AG09309 (cell line): ENCODE measurements at places on chromosomes 1 and 21.

DNA sequence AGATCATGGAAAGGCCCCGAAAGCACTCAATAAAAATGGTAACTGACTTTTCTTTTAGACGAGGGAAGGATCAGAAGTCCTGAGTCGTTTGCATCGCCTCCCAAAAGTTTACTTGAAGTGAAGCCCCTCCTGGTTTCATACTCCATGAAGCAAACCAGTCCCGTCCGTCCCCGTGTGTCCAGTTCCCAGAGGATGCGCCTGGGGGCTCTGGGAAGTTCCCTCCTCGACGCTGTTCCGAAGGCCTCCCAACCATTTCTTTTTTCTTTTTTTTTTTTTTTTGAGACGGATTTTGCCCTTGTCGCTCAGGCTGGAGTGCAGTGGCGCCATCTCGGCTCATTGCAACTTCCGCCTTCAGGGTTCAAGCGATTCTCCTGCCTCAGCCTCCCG lies 661 bp upstream of the OSCP1 start:
- DNase-seq, result no peak

DNA sequence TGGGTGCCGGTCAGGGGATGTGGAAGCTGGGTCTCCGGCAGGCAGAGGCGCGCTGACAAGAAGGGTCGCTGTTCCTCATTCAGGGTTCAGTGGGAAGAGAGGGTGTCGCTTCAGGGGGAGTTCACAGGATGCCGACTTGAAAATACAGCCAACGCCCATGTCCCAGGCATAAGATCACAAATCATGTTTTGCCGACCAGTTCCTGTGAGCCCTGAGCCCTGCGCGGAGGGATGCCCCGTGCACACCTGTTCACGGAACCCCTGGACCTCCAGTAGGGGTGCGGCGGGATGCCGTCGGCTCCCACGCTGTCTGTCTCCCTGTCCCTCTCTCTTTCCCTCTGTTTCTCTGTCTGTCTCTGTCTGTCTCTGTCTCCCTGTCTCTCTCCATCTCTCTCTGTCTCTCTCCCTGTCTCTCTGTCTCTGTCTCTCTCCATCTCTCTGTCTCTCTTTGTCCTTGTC lies 26.8 kb downstream of the TP73 start:
- no peak for DNase-seq

GRCh38 chr1:159196543-159196942 lies 8.1 kb upstream of the ACKR1 start:
- no peak for DNase-seq

- peak; percentile 73 for DNase-seq
Measured at GRCh38 chr1:91583326-91583755, 82.7 kb downstream of the CDC7 start.

- no peak for DNase-seq
Measured at GRCh38 chr1:166197141-166197540, 30.3 kb upstream of the FAM78B start.

DNA sequence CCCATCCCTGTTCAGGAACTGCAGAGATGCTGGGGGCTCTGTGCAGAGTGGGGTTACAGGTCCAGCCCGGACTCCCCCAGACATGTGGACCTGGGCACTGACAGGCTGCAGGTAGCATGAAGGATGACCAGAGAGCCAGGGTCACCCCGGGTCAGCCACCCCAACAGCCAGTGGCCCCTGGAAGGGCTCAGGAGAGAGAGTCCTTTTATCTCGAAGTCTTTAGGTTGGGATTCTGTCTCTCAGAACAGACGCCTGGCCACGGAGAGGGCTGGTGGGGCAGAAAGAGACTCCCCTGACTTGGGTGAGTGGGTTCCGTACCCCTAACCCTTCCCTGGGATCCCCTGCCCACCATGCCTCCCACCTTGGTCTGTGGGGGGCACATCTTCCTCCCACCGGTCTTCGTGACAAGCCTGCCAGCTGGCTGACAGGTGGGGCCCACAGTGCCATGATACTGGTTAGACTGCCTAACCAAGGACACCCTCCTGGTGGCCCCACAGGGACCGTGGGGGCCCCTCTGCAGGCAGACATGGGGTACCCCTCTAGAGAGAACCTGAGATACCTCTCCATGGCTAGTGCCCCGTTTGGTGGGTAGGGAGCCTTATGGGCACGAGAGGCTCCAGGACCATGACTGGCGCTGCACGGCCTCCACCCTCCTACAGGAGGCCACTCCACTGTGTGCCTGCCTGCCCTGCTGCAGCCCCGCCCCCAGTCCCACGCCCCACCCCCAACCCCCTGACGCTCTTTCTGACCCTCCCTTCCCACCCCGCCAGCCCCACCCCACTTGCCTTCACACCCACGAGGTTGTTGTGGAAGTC lies 24.2 kb downstream of the WNT9A start:
- DNase-seq, result no peak

DNA sequence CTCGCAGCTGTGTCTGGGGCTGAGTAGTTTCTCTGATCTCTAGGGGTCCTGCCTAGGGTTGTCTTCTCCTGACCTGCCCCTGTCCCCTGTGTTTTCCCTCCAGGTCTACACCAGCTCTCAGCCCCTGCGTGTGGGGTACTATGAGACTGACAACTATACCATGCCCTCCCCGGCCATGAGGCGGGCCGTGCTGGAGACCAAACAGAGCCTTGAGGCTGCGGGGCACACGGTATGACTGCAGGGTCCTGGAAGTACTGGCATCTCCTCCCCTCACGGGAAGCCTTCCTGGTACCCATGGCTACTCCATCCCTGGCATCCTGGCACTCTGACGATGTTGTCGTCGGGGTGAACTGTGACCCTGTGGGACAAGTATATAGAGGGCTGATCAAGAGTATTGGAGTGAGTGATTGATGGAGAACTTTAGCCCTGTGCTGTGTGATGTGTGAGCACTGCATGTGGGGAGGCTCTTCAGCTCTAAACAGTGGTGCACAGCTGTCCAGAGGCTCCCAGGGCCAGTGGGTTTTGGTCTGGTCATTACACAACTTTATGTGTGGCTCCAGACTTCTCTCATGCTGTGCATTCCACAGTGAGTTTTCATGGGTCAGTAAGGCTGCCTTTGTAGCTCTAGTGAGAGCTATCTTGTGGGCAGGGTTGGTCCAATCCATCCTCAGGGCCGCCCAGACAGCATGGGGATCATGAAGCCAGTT lies 14.4 kb downstream of the FAAH start:
- DNase-seq, result peak; percentile 20

DNA sequence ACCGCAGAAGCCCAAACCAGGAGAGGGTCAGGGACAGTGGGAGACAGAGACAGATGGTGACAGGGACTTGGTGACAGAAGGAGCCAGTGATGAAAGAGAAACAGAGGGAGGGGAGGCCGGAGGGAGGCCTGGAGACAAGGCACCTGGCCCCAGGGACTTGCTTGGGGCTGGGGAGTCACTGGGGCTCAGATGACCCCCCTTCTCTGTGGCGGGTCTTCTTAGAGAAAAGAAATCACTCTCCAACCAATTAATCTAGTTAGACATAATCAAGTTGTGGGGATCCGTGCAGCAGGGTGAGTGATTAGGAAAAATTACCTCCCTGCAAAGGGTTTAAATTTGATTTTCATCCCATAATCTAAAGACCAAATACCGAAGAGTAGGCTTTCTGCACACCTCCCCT lies 519.8 kb downstream of the PTPRU start:
- no peak for DNase-seq
